Stimulated activated CD4-positive, alpha-beta T cell treated with anti-CD3 and anti-CD28 coated beads, Interleukin-2, amount 100 ng/mL, for 48 hours (primary cell): ENCODE measurements at places on chromosomes 5 and 9.

GRCh38 chr9:38057416-38058195 lies 11.4 kb downstream of the SHB start:
- DNase-seq, result no peak

- DNase-seq, result no peak
These were observed 27.0 kb downstream of the SLC22A4 start for GRCh38 chr5:132321109-132321721.

DNA sequence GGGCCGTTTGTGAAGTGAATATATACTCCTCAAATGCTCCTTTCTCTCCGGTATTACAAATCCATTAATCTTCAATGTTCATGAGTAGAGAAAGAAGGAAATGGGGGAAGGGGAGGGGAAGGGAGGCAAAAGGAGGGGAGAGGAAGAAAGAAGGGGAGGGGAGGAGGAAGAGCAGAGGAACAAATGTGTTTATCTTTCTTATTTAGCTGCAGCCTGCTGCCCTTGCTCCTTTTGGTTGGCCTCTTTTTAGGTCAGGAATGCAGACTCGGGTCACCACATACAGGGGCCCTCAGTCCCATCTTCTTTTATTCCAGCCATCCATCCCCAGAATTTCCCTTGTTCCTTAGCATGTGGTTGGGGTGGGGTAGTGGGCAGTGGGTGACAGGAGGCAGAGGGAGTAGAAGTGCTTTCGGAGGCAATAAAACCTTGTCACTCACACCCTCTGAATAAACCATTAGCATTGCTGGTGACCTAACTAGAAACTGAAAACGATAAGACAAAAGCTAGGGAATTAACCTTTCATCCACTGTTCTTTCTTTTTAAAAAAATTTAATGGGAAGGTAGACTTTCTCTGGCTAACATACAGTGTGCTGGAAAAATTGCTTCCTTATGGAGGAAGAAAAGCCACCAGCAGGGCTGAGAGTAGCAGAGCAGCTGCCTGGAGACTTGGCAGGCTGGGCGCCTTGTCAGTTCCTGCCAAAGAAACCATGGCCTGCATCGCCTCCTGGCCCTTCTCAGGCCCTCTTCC lies 16.8 kb upstream of the PRLR start:
- no peak for DNase-seq

- no peak for DNase-seq
These were observed 92.5 kb upstream of the CPEB4 start for GRCh38 chr5:173795601-173796000.

- no peak for DNase-seq
These were observed 27.1 kb upstream of the POC5 start for GRCh38 chr5:75744355-75744754.

DNA sequence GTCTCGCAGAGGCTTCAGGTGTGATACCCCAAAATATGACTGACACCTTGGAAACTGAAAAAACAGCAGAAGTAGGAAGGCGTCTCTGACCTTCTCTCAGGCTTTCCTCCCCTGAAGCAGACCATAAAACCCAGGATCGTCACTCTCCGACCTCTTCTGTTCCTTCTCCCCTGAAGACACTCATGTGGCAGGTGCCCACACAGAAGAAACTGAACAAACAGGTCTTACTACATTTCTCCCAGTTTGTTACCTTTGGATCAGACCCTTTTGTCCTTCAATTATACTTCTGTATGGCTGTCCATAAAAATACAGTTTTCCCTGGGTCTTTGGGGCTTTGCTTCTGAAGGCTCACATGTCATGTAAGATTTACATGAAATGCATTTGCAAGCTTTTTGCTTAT lies 10.3 kb upstream of the PRUNE2 start:
- DNase-seq, result no peak

GRCh38 chr5:34496701-34497469 lies 159.2 kb upstream of the RAI14 start:
- no peak for DNase-seq

DNA sequence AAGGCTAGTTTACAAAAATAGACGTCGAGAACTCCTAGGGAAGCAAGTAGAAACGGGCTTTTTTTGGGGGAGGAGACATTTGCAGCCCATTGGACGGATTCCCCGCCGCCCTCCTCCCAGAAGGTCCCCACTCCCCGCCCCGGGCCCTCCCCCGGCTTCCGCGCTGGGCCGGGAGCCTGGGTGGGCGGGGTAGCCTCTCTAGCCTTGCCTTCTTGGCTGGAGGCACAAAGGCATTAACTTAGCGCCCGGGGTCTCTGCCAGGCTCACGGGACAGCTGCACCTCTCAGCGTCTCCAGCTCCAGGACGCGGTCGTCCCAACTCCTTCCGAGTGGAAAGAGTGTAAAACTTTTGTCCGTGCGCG lies at the start of gene DMRTA1:
Gene DMRTA1, plus strand, starts transcription at position 236 of the 361 bp plus-strand sequence. CDS start 242 bp downstream, outside the sequence.
- DNase-seq, result no peak

- DNase-seq, result no peak
These were observed 48.7 kb downstream of the TIMD4 start for GRCh38 chr5:156914371-156914737.

- DNase-seq, result no peak
These were observed 42.3 kb downstream of the BASP1 start for GRCh38 chr5:17259630-17260257.

DNA sequence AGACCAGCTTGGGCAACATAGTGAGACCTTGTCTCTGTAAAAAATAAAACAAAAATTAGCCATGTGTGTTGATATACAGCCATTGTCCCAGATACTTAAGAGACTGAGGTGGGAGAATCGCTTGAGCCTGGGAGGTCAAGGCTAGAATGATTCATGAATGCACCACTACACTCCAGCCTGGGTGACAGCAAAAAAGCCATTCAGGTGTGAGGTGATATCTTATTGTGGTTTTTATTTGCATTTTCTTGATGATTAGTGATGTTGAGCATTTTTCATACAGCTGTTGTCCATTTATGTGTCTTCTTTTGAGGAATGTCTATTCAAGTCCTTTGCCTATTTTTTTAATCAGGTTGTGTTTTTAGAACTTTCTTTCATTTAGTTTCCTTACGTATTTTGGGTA lies 23.2 kb downstream of the MTAP start:
- DNase-seq, result no peak

GRCh38 chr9:133153227-133154096 lies 10.3 kb downstream of the GBGT1 start:
- no peak for DNase-seq

GRCh38 chr9:32200896-32201295 lies 183.5 kb upstream of the ACO1 start:
- DNase-seq, result no peak

GRCh38 chr5:135221187-135221473 lies 177.9 kb downstream of the MACROH2A1 start:
- DNase-seq, result no peak

GRCh38 chr5:88613051-88613450 lies 269.9 kb downstream of the MEF2C start:
- DNase-seq, result no peak

GRCh38 chr9:116002624-116003023 lies 151.0 kb upstream of the PAPPA start:
- DNase-seq, result no peak

DNA sequence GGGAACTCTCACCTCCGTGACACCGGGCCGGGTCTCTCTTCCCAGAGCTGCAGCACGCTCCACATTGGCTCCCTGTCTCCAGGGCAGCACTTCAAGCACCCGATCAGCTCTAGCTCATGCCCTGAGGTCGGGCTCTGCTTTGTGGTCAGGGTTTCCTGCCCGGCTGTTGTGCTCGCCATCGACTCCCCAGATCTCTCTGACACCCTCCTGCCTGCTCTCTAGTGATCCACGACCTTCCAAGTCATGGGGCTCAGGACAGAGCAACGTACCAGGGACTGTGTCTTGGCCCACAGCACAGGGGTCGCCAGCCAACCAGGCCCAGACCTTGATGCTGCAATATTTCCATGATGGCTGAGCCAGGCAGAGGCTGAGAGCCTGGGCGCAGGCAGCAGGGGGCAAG lies 45.1 kb downstream of the PRRT1B start:
- no peak for DNase-seq

DNA sequence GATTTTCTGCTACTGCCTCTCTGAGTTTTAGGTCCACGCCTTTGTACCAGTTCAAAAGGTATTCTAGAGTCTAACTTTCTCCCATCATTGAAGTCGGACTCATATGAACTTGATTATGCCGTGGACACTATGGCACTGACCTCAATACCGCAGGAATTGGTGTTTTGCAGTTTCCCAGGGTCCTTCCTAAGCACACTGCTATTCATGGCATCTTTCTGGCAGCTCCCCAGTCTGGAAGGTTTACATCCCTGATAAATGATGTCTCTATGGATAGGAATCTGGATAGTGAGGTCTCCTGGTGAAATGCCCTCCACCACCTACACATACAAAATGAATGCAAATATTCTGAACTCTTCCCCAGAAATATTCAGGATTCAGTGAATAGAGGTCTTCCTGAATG lies 422.2 kb downstream of the CTNND2 start:
- DNase-seq, result no peak

GRCh38 chr5:179382486-179382885 lies 37.2 kb upstream of the ADAMTS2 start:
- no peak for DNase-seq

- no peak for DNase-seq
These were observed 168.6 kb downstream of the PRELID2 start for GRCh38 chr5:145666591-145666990.

DNA sequence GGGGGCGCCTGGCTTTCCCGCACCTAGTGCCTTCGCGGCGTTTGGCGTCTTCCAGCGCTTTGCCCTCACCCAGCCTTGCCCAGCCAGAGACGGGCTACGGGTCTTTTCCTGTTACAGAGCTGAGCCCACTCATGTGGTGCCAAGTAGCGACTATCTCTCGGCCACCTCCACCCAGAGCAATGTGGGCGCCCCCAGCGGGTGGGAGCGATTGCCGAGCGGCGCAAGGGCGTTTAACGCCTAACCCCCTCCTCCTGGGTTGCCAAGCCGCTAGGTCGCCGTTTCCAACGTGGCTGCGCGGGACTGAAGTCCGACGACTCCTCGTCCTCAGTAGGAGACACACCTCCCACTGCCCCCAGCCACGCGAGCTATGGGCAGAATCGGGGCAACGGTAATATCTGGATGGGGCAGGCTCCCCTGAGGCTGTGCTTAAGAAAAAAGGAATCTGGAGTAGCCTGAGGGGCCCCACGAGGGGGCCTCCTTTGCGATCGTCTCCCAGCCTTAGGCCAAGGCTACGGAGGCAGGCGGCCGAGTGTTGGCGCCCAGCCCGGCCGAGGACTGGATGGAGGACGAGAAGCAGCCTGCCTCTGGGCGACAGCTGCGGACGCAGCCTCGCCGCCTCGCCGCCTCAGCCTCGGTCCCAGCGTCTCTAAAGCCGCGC lies 5.8 kb downstream of the TLX3 start:
- no peak for DNase-seq

DNA sequence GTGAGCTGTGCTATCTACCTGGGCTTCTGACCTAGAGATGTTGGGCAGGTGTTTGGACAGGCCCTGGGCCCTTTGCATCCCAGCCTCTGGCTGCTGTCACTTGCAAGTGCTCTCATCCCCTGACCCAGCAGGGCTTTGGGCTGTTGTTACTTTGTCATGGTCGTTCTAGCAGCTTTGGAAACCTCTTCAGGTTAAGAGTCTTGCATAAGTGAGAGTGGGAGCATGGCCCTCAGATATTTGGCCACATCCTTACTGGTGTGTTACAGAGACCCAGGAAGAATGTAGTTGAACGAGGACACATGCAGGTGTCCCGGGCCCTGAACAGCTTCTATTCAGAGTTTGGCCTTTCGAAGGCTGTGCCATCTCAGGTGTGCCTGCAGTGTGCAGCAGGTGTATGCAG lies 4.5 kb downstream of the TENT4A start:
- no peak for DNase-seq

DNA sequence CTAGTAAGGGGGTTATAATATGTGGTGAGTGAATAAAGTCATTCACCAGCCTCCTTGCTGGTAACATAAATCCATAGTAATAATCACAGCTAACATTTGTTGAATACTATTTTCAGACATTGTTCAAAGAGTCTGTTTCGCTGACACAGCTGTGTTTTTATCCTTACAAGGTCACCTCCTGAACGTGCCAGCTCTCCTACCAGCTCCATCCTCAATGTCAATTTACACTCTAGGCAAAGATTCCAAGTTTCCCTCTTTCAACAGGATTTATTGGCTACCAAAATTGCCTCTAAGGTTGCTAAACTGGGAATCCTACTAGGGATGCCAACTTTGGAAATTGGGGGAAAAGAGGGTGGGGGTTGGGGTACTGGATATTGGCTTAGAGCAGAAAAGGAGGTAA lies 30.7 kb upstream of the SMC5 start:
- no peak for DNase-seq

DNA sequence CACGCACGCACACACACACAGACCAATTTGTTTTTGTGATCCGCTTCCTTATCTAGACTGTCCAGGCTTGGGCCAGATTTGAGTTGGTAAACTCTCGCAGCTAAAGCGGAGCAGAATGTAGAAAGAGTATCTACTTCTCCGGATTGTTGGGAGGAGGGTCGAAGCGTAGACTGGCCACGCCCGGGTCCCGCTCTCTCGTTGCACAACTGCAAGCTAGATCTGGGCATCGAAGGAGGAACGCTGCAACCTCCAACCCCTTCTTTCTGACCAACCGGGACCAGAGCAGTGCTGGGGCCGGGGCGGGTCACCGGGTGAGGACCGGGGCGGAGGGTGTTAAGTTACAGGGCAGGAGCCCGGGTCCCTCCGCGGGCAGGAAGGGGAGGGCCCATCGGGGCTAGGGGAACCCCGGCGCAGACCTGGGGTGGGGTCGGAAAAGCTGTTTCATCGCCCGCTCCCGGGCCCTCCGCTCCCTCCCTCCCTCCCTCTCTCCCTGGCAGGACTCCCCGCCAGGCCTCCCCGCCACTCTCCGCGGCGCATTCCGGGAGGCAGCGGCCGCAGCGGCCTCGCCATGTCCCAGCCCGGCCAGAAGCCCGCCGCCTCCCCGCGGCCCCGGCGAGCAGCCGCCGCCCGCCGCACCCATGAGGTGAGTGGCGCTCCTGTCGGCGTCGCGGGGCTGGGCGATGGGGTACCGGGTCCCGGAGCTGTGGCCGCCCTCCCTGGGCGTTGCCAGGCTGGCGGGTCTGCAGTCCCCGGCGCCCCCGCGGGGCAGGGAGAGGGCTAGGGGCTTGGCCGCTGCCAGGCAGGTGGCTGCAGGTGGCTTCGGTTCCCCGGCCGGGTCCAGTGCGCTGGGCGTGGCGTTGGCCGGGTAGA lies at the start of gene CAST:
Gene CAST, plus strand, starts transcription at position 522 of the 870 bp plus-strand sequence. Its CDS starts 47 bp downstream, at position 569.
- peak; percentile 71 for DNase-seq

- DNase-seq, result no peak
These were observed 2.3 kb downstream of the COL27A1 start for GRCh38 chr9:114157516-114158176.

- DNase-seq, result no peak
These were observed 200.6 kb upstream of the MVB12B start for GRCh38 chr9:126125992-126126409.

GRCh38 chr5:168120401-168121137 lies 170.9 kb upstream of the WWC1 start:
- no peak for DNase-seq

DNA sequence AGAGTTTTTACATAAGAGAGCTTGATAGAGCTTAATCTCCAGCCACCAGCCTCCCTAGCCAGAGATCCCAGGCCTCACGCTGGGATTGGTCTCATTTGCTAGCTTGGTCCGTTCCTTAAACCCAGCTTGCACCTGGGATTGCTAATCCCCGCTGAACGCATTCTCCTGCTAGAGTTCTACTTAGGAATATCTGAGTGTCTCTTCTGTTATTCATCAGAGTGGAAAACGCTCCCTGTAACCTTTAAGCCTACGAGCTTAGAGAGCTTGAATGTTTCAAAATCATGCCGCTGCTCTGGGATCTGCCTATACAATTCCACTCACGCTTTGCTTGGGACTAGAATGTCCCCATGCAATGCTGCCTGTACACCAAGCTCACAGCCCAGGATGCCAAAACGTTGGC lies 201.8 kb downstream of the NSG2 start:
- DNase-seq, result no peak

GRCh38 chr5:131749138-131749537 lies 47.7 kb downstream of the FNIP1 start:
- no peak for DNase-seq
